Bronchial epithelial cell (primary cell): ENCODE measurements at places on chromosomes 7 and 10.

- no peak for DNase-seq
These were observed 141.3 kb downstream of the PAXIP1 start for GRCh38 chr7:154861589-154861988.

- no peak for DNase-seq
These were observed 2.1 kb upstream of the H2AZ2 start for GRCh38 chr7:44849885-44850544.

DNA sequence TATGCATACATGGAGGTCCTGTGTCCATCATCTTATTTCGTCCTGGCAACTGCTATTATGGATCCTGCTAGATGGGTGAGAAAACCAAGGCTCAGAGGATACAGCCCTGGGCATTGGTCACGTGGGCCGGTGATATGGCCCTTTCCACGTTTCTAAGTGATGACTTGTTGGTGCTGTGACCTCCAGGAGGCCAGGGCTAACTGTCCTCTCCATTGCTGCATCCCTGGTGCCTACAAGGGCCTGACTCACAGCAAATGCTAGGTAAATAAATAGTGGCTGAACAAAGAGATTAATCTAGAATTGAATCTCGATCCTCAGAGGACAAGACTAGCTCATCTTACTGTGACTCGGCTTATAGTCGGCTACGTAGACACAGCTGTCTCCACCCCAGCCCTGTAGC is 78.6 kb downstream of the FAM53B start:
- no peak for DNase-seq

- peak; percentile 2 for DNase-seq
These were observed 394.6 kb downstream of the SDK1 start for GRCh38 chr7:3695602-3696001.

DNA sequence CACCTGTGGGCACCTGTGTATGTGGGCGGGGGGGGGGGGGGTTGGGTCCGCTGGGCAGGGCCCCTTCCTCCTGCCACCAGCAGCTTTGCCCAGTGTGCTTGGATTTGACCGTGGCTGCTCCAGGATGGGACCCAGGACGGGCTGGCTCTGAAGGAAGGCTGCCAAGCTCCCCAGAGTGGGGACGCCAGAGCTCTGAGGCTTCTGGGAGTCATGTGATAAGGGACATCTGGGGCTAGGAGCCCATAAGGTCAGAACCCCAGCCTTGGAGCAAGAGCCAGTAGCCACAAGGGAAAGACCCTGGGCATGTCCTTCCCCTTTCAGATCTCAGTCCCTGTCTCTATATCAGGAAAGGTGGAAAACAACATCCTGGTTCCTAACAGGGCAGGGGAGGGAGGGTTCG is 21.8 kb upstream of the AMZ1 start:
- DNase-seq: no peak

- DNase-seq: peak; percentile 2
These were observed 34.2 kb upstream of the POM121L12 start for GRCh38 chr7:53001221-53001620.

- DNase-seq: peak; percentile 79
These were observed 16.8 kb upstream of the HBP1 start for GRCh38 chr7:107152011-107152410.

DNA sequence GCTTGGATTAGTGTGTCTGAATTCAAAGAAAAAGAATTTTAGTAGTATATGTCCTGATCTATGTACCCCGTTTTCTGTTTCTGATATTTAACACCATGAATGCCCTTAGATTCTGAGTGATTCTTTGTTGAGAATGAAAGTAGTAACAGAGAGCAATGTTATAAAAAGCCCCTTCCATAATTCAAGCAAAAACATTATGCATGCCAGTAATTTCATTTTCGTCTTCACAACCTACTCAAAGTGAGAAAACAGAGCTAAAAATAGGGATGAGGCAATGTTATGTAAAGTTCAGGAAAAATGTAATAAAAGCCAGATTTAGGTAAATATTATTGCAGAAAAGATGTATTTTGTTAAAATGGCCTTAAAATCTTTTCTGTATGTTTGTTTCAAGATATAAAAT is 28.1 kb downstream of the PTPRZ1 start:
- no peak for DNase-seq

- DNase-seq: no peak
These were observed 2.7 kb downstream of the IL2RA start for GRCh38 chr10:6059506-6059905.

DNA sequence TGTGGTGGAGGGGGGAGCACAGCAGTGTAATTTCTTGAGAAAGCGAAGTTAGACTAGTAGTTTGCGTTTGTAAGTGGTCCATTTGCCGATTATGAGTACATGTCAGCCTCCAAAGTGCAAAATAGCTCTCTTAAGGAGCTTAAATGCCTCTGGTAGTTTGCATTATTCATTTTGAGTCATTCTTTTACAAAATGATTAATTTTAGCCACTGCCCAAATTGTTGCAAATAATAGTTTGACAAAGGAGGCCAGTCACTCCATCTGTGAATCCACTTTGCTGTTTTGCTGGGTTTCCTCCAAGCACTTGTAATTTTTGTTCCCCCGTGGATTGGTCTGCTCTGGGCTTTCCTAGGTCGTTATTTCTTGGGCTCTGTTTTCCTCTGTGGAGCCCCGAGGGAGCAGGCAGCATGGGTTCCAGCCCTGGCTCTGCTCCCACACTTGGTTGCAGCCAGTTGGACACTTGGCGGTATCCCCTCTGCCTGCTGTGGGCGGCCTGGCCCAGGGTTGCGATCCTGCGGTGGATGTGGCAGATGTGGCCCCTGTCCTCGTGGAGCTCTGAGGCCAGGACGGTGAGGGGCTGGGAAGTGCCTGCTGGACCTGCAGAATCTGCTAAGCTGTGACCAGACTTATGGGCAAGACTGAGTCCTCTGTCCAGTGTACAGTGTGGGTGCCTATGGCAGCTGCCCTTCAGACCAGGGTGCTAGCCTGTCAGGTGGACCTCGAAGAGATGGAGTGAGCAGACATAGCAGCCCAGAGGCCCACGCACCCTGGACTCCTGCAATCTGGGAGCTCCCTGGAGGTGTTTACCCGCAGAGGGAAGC is 129.1 kb upstream of the BTBD16 start:
- DNase-seq: peak; percentile 68

GRCh38 chr10:29535012-29535777 is 99.6 kb downstream of the SVIL start:
- DNase-seq: peak; percentile 44

GRCh38 chr10:65518379-65518778 is 1407.5 kb upstream of the LRRTM3 start:
- peak; percentile 33 for DNase-seq

DNA sequence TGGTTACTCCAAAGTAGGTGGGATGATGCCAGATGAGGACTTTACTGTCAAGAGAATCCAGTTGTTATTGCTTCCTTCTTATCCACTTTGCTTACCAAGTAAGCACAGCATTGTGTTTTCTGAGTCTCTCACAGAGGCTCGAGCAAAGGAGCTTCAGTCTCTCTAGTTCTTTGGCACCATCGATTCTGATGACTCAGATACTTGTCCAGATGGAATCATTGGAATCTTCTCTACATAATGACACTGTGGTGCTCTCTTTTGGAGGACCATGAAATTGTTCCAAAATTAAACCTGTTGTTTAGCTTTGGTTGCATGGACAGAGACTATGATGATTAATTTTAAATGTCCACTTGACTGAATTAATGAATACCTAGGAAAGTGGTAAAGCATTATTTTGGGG is 132.6 kb downstream of the NXPH1 start:
- no peak for DNase-seq

DNA sequence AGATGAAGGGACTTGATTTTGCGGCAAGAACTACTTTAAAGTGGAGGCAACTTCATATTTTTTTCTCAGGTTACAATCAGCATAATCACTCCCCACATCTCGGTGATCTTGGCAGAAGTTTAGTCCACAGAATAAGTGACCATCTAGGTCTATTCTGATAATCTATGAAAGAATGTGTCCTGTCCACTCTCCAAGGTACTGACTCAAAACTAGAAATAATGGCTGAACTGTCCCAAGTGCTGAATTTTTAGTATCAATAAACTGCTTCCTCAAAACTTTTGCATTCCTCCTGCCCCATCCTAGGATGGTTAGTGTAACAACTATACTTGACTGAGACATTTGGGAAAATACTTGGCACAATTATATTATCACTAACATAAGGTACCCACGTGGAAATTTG is 10.9 kb upstream of the CHRM2 start:
- DNase-seq: peak; percentile 31

GRCh38 chr7:44067064-44067951 is 1.9 kb upstream of the PGAM2 start:
- no peak for DNase-seq

- DNase-seq: no peak
These were observed 4.7 kb upstream of the LOXL4 start for GRCh38 chr10:98272656-98273055.

GRCh38 chr7:151081170-151082101 is 827 bp upstream of the FASTK start:
- DNase-seq: no peak

GRCh38 chr7:134546955-134547354 is 2.0 kb upstream of the AKR1B15 start:
- peak; percentile 55 for DNase-seq

GRCh38 chr7:74405191-74405898 is 48.4 kb upstream of the GTF2IRD1 start:
- DNase-seq: no peak

DNA sequence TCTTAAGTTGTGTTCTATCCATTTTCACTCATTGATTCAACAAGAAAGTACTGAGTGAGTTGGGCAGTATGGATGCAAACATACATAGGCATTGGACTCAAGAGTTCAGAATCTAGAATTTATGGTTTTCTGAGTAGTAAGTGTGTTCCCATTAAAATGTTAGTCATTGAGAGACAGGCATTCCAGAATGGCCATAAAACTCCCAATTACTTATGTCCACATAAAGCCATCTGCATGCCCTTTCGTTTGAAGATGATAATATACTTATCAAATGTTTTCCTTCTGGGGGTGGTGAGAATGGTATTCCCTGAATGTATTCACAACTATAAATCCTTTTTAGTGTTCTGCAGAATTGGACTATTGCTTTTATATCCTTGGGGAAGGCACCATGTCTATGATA is 131.6 kb downstream of the CD36 start:
- DNase-seq: no peak

DNA sequence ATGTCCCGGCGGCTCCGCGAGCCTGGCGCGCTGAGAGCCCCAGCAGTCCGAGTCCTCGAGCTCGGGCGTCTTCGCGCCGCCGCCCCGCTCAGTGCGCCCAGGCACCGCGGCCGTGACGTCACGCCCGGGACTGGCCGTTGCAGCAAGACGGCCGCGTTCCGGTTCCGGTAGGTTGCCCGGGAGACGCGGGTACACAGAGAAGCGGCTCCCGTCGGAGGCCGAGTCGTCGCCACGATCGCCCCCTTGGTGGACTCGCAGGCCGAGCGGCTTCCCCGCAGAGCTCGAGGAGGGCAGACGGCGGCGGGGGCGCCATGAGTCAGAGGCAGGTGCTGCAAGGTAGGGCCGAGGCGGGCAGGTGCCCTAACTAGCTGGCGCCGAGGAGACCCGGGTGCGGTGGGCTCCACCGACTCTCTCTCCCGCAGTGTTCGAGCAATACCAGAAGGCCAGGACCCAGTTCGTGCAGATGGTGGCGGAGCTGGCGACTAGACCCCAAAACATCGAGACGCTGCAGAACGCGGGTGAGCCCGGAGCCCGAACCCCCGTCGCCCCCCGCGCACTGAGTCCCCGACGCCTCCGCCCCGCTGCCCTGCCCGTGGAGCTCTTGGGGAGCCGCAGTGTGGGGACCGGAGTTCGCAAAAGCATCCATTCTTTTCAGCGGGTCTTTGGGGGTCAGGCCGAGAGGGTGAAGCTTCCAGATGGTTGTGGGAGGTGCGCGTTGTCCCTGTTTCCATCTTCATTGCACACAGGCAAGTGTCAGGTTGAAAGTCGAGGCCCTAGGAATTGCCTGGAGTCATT is at the start of gene SPAG6:
Gene SPAG6 (plus strand): TSS at position 196 of the 795 bp plus-strand sequence. CDS start 116 bp downstream, at position 312.
- no peak for DNase-seq

- DNase-seq: no peak
These were observed 67.4 kb downstream of the GLRX3 start for GRCh38 chr10:130203626-130204025.

DNA sequence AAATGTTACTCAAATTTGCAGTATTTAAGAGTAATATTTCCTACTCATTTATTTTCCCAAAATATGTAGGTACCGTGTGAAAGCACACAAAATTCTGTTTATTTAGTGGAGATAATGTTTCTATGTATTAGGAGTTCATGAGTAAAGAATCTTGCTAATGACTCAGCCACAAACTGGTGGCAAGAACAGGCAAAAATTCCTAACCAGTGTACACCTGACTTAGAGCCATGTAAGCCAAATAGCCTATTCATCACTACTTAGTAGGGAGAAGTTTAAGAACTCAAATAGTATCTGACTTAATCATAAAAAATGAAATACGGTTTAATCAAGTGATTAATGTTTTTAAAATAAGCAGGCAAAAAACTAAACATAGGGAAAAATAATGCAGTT is 169.0 kb downstream of the SRPK2 start:
- DNase-seq: peak; percentile 99

DNA sequence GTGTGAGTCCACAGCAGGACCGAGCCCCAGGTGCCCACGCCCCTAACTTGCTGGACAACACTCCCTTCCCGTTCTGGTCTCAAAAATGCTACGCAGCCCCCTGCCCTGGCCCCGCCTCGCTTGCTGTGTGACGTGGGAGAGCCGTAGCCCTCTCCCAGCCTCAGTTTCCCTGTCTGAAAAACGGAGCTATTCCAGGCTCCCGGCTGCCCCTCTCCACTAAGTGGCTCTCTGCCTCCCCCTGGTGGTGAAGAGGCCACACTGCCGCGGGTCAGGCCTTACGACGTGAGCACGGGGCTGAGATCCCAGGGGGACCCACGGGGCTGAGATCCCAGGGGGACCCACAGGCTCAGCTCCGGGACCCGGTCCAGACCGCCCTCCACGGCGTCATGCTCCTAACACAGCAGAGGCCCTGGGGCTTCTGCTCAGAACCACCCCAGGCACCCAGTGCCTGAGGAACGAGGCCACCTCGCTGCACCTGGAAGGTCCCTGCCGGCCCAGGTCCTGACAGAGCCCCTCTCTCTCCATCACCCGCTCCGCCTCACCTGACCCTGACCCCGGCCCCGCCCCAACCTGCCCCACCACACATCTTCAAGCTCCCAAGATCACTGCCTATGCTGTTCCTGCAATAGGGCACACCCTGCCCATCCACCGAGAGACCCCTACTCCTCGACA is 26.7 kb downstream of the MICALL2 start:
- peak; percentile 18 for DNase-seq
